D341Med (cell line): ENCODE measurements at places on chromosomes 7 and 10.

DNA sequence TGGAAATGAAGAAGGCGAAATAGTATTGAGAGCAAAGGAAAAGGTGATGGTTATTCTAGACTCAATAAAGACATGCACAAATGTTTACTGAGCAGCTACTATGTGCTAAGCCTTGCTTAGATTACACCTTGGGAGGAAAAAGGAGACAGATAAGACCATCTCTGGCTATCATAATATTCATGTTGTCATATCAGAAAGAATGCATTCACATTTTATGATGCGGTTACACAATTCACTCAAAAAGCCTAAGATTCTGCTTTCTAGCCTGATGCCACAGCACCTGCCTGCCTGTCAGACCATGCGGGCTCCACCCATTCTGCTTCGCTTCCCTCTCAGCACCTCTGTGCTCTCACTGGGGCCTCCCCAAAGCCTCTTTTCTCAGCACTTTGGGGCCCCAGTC is 100.9 kb downstream of the JCAD start:
- DNase-seq, result no peak

- DNase-seq, result no peak
Observed at GRCh38 chr7:6675807-6676405, 30.8 kb downstream of the ZNF12 start.

DNA sequence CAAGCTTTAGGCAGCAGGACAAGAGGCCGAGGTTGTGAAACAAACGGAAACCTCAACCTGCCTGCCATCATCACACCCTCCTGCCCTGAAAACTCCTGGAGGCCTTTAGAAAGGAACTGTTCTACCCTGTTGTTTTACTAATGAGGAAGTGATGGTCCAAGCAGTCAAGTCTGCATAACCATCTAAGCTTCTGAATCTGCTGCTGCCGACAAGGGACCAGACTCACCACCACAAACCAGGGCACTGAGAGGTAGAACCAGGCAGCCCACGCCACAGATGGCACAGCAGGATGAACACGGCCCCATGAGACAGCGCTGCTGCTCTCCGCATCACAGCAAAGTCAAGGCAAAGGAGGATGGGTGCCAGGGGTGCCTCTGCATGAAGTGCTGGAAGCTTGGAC is 209.4 kb downstream of the CELF2 start:
- no peak for DNase-seq

GRCh38 chr7:142632271-142633134 is 116.8 kb upstream of the PRSS1 start:
- peak; percentile 87 for DNase-seq

DNA sequence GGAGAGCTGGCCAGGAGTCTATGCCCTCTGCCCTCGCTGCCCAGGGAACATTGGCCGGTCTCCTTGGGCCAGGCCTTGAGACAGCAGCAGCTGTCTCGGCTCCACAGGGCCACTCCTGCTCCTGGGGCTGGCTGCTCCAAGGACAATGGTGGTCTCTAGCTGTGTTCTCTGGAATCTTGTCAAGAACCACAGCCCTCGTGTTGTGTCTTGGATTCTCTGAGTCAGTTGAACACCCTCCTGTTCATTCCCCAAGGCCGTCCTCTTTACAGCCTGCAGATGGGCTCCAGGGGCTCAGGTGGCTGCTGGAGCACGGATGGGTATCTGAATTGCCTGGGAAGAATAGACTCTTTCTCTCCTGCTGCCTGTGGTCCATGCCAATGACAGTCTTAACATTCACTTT is 511.1 kb downstream of the GLRX3 start:
- no peak for DNase-seq

GRCh38 chr10:101965075-101965765 is 90.8 kb downstream of the ARMH3 start:
- no peak for DNase-seq

GRCh38 chr10:70462349-70462984 is 16.1 kb upstream of the PALD1 start:
- no peak for DNase-seq

- no peak for DNase-seq
Observed at GRCh38 chr10:31623466-31623865, 304.4 kb downstream of the ZEB1 start.

GRCh38 chr10:80471001-80471400 is 16.9 kb downstream of the TSPAN14 start:
- DNase-seq, result no peak

DNA sequence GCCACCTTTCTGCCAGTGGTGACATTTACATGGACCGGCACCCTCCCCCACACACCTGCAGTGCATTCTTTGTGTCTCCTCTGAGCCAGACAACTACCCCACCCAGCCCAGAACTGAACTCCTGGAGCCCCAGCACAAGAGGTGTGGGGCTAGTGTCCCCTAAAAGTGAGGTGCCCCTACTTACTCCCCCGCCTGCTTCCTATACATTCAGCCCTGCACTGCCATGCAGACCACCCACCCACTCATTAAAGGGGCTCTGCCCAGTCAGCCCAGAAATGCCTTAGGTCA is 1.9 kb downstream of the SAP25 start:
- no peak for DNase-seq

- no peak for DNase-seq
Observed at GRCh38 chr10:14250496-14251076, 80.1 kb downstream of the FRMD4A start.

GRCh38 chr10:95289003-95289920 is 1.5 kb downstream of the PDLIM1 start:
- no peak for DNase-seq

DNA sequence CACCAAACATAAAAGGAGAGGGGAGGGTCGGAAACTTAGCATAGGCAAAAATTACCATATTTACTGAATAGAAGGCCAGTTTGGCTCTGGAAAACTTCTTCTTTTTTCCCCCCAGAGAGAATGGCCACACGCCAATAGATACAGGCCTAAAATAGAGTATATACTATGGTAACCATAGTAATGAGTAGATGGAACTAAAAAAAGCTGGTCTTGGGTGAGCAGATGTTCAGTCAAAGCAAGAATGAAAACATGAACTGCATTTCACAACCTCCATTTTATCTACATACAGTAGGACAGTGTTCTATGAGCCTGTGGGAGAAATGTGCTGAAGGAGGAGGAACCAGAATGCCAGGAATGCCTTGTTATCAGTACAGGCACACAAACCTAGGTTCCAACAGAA is 141.7 kb upstream of the SEMA3A start:
- DNase-seq, result no peak

DNA sequence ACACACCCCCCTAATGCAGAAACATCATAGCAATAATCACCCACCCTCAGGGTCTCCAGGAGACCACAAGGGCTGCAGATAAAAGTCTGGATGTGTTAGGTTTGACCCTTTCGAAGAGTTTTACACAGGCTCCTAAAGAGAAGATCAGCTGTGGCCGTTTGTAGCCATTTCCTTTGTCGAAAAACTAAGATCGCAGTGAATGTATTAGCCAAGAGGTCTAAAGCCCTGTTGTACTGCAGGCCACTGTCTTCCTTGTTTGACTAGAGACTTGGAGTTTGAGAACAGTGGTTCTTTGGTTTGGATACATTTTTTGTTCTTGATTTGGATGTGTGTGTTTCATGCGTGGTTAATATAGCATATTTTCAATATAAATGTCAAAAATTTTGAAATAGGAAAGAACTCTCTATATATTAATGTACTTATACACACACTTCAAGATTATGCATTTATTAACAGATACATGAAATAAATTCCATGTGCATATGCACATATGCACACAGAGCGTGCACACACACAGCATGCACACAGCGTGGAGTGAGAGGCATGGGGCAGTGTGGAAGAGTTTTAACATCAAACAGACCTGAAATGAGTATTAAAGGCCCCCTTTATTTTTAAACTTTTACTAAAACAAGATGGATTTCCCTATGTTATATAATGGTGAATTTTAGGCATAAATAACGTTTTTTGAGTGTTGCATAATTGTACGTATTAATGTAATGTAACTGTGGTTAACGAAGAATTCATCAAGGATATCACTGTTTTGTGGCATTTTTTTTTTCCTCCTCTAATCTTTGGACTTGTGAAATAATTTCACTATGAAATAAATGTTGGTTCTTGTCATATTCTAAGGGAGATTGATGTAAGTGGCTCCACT is 2.2 kb downstream of the IKZF1 start:
- DNase-seq, result no peak

GRCh38 chr7:93262535-93262934 is 30.4 kb downstream of the VPS50 start:
- DNase-seq, result no peak

DNA sequence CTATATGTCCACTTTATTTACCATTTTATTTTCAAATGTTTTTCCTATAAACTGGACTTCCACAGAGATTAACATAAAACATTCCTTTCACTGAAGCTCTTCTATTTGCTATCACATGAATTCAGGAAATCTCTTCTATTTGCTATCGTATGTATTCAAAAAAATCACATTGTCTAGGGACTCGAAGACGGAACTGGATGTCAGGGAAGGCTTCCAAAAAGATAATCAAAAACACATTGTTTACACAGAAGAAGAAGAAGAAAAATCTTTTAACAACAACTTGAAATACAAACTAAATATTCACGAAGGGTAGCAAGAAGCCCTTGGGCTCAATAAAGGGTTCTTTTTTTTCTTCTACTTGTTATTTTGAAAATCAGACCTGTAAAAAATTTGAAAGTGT is 426.1 kb upstream of the LRRN3 start:
- DNase-seq, result no peak

- no peak for DNase-seq
Observed at GRCh38 chr10:33524966-33525365, 190.5 kb upstream of the NRP1 start.

GRCh38 chr10:7423521-7423920 is 12.7 kb upstream of the SFMBT2 start:
- no peak for DNase-seq

DNA sequence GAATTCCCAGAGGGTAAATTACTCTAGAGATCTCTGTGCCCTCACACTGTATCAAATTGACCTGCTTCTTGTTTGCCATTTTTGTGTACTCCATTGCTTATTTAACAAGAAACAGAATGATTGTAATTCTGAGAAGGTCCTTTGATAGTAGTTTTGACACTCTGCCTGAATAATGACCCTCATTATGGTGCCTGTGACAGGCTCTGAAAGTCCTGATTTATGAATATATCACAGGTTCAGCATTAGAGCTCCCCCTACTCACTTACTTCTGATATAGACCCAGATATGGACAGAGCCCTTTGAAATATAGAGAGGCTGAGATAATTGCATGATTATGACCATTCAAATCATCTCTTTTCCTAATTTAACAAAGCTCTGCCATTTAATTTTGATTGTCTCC is 465.2 kb downstream of the MDFIC start:
- DNase-seq, result no peak

GRCh38 chr7:93030605-93031225 is 87.1 kb downstream of the SAMD9 start:
- no peak for DNase-seq

DNA sequence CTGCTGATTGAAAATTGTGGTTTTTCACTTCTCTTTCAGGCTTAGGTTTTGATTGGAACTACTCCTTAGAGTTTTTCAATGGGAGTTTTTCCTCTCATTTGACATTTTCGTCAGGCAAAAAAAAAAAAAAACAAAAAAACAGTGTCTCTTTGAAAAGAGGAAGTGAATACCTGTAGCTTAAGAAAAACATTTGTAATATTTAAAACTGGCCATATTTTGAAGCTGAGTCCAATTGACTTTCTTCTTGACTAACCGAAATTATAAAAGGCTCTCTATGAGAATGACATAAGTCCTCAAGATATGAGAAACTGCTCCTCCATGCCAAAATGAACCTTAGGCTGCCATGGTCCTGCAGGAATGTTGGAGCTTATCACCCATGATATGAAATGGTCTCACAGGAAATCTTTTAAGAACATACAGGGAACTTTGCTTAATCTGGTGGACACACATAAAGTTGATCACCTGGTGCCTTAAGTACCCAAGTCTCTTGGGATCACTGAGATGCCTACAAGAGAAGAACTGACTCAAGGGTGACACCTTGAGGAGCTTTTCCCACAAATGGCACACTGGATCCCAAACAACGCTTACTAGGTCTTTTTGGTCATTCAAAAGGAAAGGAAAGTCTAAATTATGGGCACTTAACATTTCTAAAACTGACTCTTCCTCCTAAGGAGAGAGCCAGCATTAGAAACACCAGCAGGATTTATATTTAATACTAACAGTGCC is 263.4 kb downstream of the CDC14C start:
- peak; percentile 30 for DNase-seq

DNA sequence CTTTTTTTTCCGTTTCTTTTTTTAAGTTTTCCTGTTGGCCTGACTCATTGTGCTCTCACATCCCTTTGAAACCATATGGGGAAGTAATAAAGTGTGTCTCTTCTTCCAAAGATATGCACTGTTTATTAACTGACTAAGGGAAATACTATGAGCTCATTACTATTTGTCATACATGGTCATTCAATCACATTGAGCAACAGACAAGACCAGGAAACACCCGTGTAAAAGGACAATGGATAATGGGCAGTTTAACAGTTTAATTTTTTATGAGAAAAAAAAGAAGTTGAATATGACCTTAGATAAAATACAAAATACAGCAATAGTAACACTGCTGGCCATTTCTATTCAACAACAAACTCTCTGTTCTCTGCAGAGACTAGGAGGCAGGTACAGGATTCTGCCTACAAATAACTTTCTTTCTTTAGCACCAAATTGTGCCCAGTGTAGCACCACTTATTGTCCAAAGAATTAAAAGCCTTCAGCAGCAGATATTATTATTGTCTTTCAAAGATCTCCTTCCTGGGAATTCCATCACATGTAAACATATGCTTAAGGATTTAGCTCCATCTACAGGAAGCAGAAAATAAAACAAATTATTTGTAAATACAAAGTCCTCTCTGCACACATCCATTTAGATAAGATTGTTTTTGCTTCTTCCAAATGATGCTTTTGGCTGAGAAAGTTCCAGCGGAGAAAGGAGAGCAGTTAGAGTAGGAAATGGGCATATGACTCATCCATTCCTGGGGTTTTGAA is 55.0 kb upstream of the AKR1E2 start:
- no peak for DNase-seq

DNA sequence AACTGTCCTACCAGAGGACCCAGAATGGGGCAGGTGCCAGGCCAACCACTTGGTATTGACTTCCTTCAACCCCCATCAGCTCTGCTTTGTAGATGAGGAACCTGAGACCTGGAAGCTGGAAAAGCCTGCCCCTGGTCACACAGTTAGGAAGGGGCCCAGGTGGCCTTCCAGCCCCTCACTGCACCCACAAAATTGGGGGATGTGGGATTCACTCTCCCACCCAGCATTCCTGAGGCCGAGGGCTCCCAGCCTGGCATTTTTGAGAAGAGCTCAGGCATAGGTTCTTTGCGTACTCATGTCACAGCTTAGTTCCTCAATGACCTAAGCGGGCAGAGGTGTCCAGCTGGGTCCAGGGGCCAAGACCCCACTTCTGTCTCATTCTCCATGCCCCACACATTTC is 46.1 kb downstream of the EBF3 start:
- no peak for DNase-seq

GRCh38 chr10:52678611-52679010 is 94.0 kb downstream of the MBL2 start:
- DNase-seq, result no peak

DNA sequence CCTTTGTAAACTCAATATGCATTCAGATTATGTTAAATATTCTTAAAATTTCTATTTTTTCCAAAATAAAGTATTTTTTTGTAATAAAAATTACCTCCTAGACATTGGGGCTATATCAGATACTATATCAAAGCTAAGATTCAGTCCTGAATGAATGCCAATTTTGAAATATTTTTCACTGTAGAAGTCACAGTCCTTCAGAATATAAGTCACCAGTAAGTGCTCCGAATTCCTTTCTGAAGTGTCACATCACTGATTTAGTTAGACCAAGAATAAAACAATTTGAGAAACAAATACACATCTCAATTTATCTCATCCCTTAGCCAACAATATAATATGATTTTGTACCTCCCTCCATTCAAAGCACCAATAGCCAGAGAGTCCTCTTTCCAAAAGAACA is 33.9 kb upstream of the GSAP start:
- no peak for DNase-seq

- peak; percentile 44 for DNase-seq
Observed at GRCh38 chr10:71268247-71268691, 50.8 kb upstream of the SLC29A3 start.
